ENCODE measurements at places on chromosomes 2 and 18.

- DNase-seq = no peak
Observed at GRCh38 chr2:42079737-42080287, 32.0 kb downstream of the PKDCC start.

GRCh38 chr2:235719146-235719942, 225.5 kb downstream of the AGAP1 start:
- DNase-seq = no peak

DNA sequence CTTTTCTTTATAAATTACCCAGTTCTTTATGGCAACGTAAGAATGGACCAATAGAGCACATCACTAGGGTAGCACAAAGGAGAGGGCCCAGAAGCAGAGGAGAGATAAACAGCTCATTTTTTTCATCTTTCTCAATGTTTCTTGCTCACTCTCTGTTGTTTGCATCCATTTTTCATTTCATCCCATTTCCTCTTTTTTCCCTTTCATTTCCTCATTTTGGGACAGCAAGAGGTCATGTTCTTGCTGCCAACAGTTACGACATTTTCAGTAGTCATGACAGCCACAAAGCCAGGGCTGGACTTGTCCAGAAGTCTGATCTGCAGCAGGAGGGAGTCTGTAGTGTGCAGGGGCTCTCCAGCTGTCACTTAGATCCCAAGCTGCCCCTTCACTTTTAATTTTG, 52.7 kb upstream of the CYP1B1 start:
- DNase-seq = no peak

GRCh38 chr2:239648607-239649006, 247.8 kb upstream of the HDAC4 start:
- no peak for DNase-seq

DNA sequence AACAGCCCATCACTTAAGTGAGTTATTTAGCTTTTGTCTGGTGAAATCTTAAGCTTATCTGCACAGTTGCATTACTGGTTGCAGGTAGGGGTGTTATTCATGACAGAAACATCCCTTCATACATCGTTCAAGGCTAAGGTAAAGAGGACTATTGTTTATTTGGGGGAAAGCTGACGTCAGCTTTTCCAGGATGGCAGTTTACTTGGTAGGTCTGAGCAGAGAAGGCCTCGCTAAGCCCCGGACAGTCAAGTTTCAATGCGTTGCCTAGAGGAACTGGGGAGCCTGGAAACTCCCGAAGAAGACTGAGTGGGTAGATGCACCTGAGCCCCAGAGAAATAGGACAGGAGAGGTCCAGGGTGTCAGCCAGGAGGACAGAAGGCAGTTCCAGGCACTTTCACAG, 2.2 kb downstream of the RNU4ATAC start:
- DNase-seq = no peak

DNA sequence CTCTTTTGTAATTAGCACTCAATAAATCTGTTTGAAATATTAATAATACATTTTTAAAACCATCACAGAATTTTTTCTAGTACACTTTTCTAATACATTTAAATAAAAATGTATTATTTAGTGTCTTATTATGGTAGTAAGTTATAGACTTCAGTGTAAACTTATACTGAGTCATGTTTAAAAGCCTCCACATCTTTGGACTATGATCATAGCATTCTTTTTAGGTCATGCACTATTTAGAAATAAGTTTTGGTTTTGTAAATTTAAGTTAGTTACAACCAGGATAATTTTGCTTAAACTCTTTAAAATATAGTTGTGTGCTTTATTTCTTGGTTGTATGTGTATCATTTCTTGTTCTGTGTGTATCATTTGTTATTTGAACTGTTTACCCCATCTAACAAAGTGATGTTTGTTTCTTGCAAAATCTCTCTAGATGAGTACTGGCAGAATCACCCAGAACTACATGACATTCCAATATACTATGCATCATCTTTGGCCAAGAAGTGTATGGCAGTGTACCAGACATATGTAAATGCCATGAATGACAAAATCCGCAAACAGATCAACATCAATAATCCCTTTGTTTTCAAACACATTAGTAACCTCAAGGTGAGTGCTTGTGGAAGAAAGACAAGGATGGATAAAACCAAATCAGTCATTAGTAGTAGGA, 16.7 kb downstream of the CPSF3 start:
- DNase-seq = no peak

DNA sequence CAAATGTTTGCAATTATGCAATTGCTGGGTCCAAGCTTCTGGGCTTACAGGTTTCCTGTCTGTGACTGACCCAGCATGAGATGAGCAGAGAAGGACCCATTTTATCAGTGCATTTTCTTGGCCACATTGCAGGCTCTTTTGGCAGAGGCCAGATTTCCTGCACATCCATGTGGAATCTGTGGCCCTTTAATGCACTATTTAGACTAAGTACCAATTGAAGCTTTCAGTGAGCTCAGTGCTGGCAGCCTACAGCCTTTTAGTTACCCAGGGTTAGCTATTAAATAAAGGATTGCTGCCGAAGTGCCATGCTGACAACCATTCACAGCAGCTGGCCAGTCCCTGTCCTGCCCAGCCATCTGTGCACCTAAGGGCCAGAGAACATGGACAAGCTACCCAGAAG, 165.0 kb downstream of the ANKRD30B start:
- DNase-seq = no peak

- DNase-seq = no peak
Observed at GRCh38 chr2:124884315-124884714, 859.2 kb downstream of the CNTNAP5 start.

- DNase-seq = no peak
Observed at GRCh38 chr18:76524900-76525698, 30.1 kb upstream of the ZNF516 start.

DNA sequence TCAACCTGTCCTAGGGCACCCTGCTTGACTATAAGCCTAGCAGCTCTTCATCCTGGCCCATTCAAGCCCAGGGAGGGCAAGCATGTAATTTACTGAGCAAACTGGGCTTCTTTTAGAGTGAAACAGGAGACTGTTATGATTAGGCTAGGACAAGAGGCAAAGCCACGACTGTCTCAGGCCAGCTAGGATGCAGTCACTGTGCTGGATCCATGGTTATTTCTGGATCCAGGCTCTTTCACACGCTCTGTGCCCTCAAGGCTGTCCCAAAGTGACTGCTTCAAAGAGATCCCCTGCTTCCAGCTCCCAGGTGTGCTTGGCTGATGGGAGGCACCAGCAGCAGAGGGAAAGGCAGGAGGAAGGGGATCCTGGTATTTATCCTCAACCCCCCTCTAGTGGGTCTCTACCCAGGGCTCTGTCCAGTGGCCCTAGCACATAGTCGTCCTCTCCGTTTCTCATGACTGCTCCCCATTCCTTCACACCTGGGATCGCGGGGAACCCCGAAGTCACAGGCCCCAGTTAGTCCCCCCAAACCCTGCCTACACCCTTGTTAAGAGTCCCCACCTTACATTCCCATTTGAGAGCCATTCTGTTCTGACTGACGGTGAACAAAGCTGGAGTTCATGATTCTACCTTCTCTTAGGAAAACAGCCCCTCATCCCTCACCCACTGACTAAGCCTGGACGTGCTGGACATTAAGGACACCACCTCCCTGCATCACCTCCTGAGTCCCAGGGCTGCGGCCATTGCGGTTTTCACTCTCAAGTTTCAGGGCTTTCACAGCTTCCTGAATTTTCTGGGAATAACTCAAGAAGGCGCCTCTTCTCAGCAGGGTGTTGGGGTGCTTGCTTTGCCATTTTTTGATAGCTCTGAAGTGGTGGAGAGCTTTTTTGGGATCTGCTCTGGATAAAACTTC, 63.2 kb downstream of the POLR1A start:
- no peak for DNase-seq

DNA sequence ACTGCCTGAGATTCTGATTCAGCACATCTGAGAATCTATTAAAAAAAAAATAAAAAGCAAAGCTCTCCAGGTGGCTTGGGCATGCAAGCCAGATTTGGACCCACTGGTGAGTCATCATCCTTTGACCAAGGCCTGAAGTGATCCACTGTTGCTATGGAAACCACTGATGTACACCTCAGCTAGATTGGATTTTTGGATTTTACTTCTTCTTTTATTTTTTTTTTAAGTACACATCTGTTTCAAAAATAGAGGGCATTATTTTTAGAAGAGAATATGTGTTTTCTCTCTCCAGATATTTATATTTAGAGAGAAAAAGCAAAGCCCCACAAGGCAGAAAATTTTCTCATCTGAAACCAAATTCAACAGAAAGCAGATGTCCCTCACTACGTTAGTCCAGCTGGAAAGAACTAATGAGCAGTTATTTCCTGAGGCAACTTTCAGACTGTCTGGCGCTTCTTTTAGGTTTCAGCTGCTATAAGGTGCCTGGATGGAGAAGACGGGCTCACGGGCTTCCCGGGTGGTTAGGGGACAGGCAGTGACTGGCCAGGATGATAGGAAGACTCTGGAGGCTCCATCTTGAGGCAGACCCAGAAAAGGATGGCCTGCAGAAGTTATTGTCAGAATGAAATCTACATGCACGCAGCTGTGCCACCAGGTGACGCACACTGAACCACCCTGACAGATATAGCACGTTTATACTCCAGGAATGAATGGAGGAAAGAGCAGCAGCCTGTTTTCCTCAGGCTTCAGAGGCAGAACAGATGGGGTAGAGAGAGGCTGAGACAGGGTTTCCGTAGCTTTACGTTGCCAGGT, 50.5 kb downstream of the MRPL35 start:
- no peak for DNase-seq

DNA sequence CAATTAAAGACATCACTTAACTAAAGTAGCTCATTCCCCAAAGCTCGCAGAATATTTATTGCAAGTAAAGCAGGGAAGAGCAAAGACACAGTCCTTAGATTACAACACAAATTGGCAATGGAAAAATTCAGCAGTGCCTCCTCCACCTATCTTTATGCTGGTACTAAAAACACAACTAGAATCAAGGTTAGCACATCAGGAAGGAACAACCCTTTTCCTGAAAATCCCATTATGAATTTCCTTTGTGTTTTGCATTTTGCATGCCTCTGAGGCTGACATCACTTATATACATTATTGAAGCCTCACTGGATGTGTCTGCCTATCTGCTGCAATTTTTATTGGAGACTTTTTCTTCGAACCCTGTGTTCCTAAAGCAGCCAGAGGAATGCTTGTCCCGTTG, 193.8 kb upstream of the STK17B start:
- DNase-seq = no peak

DNA sequence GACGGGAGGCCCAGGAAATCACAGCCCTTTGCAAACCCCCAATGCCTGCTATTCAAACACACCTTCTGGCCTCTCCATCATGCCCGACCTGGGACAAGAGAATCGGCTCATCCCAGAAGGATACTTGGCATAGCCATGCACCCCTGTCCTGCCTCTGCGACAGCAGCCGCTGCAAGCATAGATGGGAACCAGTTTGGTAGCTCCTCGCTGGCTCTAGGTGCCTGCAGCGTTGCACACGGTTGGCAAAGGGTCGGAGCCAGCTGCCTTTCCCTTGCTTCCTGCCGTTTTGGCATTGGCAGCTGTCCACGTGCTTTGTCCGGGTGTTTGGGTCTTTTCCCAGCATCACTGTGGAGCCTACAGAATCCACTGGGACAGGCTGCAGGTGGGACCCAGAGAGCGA, 76.9 kb downstream of the TWIST2 start:
- no peak for DNase-seq
